Tracheal epithelial cell (primary cell): ENCODE measurements at places on chromosomes 2 and 18. TPM values are rescaled to one million over a fixed set of nuclear protein-coding genes. Genes with fewer than 3 reads are reported as not detected.

The RFTN2 gene
- total RNA-seq: 0.21 TPM in 1 of 2 replicates, not detected in the other

The SH3RF3 gene
- total RNA-seq: under 0.01 and 0.24 TPM in 2 replicates

The KCNK3 gene
- total RNA-seq: 4.3 TPM in 1 of 2 replicates, not detected in the other

The SCN9A gene
- total RNA-seq: 2.4 and 3.6 TPM in 2 replicates

The UPP2 gene
- total RNA-seq: not detected in 2 replicates

The CD207 gene
- total RNA-seq: not detected in 2 replicates

The ANKMY1 gene
- 3.6 and 12.8 TPM in 2 replicates for total RNA-seq

The CHRNG gene
- not detected in 2 replicates for total RNA-seq

The RTP5 gene
- not detected in 2 replicates for total RNA-seq

The LONRF2 gene
- total RNA-seq: under 0.01 TPM in 1 of 2 replicates, not detected in the other
